ENCODE measurements at places on chromosomes 11 and 22.

DNA sequence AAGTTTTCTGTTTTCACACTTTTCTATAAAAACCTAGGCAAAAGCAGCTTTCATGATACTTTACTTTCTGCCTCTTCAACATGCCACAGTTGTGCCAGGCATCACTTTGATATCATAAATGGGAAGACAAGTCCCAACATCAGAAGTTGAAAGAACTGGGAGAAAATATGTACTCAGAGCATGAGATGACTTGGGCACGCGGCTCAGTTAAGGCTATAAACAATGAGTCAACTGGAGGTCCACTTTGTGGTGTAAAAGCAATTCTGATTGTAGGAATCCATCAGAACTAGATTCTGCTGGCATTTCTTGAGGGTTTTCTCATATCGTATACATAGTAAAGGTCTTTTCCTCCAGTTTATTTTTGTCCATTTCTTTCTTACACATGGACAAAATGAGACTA is 109.7 kb upstream of the USP47 start:
- no peak for DNase-seq

GRCh38 chr11:66261578-66261977 is 6.9 kb upstream of the RAB1B start:
- no peak for DNase-seq

GRCh38 chr22:17217179-17217578 is 2.1 kb downstream of the ADA2 start:
- no peak for DNase-seq

DNA sequence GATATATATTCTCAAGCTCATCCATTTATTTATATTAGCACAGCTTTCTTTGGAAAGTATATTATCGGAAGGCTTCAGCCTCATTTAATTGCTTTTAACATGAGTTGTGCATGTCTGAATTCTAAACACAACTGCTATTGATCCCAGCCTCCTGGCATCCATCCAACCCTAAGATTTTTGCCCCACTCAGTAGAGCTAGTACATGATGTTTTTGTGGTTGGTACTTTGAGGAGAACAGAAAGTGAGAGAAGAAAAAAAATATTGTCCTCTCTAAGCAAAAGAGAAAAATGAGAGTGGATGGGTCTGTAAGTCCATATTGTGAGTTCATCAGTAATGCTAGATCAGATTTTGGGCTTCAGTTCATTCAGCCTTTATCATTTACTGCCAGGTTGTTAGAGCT is 198.7 kb downstream of the DDX10 start:
- DNase-seq: no peak

DNA sequence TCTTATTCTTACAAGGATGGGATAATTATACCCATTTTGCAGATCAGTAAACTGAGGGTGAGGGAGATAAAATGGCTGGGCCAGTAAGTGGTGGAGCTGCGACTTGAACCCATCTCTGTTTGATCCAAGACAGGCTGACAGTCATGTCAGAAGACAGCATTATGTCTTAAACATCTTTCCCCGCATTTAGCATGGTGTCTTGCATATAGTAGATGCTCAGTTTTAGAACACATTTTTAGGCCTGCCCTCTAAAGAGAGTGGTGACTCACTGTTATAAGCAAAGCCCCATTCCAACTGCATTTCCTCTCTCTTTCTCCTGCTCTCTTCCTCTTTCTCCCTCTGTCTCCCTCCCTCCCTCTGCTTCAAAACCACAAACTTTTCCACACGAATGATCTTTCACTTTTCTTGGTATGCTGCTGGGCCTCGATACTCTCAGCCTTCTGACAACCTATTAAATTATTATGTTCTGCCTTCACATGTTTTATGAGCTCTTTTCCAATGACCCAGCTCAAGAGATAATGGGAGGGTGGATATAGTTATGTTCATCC is 25.2 kb downstream of the CWC15 start:
- DNase-seq: no peak

DNA sequence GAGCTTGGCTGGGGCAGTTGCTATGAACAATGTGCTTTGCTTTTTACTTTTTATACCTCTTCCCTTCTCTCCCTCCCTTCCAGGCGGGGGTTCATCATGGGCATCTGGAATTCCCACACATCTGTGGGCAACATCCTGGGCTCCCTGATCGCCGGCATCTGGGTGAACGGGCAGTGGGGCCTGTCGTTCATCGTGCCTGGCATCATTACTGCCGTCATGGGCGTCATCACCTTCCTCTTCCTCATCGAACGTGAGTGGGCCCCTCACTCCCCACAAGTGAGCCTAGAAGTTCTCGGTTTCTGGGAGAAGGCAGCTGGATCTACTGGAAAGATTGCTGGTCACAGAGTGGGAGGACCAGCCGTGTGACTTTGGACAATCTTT is 17.4 kb downstream of the SLC37A2 start:
- DNase-seq: no peak

GRCh38 chr11:124421043-124421442 is 3.6 kb downstream of the OR8B4 start:
- DNase-seq: no peak

DNA sequence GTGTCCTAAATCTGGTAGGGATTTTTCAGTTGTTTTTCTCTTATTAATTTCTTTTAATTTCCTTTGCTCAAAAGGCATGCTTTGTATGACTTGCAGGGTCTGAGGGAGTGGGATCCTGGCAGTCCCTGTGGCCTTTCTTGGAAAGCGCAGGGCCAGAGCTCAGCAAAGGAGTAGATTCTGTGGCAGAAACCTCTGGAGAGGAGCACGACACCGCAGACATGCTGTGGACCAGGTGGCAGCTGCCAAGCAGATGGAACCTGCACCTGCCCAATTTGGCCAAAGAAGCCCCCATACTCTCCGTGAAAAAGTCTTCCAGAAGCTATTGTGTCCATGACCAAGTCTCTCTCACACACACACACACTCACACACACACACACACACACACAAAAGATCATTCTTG is 78.9 kb upstream of the FGF3 start:
- no peak for DNase-seq

- no peak for DNase-seq
Observed at GRCh38 chr22:38348751-38349496, 31.7 kb upstream of the CSNK1E start.

DNA sequence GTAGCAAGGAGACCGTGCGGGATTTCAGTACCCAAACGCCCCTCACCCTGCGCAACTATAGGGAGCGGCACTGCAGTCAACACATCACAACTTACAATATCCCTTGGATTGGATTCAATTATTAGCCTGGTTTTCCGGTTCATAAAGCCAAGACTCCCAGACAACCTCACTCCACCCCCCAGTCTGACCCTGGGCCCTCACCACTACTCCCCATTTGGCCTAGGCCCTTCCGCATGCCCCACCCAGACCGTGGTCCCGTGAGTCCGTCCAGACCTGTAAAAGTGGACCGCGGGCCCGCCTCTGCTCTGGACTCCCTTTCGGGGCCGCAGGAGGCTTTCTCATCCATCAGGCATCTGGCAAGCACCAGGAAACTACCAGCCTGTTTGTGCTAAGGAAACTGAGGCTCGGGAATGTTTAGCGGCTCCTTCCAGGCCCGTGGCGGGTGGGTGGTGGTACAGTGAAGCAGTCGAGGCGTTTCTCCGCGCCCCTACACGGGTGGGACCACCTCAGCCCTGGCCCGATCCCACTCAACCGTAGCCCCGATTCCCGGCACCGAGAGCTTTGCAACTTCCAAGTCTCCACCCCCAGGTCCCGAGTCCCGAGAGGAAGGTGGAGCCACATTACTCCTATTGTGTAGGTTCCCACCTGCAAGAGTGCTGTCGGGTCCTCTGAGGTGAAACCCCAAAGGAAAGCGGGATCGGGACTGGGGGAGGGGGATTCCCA is 679 bp upstream of the DPP3 start:
- DNase-seq: no peak

DNA sequence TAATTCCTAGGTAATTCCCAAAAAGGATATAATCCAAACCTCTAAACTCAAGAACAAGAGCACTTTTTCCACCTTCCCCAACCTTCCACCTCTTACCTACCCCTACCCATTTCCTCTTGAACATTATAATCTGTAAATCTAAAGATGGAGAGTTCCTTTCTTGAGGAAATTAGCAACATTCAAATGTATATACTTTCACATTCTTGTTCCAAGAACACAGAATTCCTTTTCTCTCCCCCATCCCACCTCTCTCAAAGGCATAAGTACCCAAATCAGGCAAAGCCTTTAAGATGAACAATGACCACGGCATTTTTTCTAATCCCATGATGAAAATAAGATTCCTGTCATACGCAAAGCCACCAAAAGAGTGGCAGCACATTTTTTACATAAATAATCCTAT is 18.3 kb downstream of the RRAS2 start:
- DNase-seq: no peak

DNA sequence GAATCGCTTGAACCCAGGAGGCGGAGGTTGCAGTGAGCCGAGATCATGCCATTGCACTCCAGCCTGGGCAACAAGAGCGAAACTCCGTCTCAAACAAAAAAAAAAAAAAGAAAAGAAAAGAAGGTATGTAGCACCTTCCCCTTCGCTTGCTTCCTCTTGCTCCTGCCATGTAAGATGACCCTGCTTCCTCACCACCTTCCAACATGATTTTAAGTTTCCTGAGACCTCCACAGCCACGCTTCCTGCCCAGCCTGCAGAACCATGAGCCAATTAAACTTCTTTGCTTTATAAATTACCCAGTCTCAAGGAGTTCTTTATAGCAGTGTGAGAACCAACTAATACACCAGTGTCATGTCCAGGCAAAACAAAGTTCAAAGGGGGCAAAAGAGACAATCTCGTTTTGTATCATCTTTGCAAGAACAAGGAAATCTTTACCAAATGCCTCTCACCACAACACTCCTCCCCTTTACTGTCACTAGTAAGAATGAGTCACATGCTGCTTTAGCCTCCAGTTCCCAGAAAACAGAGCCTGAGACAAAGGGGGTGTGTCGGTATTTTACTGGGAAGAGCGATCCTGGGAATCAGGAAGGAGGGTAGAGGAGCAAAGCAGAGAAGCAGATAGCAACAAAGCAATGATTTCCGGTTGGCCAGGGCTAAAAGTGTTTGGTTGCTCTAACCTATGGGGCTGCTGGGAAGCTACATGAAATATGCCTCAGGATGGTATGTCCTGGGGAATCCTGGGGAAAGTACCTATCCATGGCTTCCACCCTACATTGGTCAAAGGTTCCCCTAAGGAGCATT is 10.5 kb upstream of the MCHR1 start:
- no peak for DNase-seq
